Naive thymus-derived CD8-positive, alpha-beta T cell (primary cell): ENCODE measurements at places on chromosomes 5 and 9.

DNA sequence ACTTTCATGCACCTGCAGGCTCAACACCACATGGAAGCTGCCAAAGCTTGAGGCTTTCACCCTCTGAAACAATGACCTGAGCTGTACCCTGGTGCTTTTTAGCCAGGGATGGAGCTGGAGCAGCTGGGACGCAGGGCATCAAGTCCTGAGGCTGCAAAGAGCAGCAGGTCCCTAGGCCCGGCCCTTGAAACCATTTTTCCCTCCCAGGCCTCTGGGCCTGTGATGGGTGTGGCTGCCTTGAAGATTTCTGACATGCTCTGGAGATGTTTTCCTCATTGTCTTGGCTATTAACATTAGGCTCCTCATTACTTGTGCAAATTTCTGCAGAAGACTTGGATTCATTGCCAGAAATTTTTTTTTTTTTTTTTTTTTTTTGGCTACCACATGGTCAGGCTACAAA, 30.3 kb upstream of the GHR start:
- H3K4me1 ChIP-seq, result no peaks in the 10 kb centered on the region
- H3K4me3 ChIP-seq, result no peak overlapping the region
- no peak for DNase-seq
- no peaks in the 10 kb centered on the region for H3K36me3 ChIP-seq
- no peaks in the 10 kb centered on the region for H3K27me3 ChIP-seq

GRCh38 chr9:79621916-79622575, 50.3 kb downstream of the TLE4 start:
- no peaks in the 10 kb centered on the region for H3K27me3 ChIP-seq
- peaks cover 38% of the 10 kb centered on the region for H3K4me1 ChIP-seq
- DNase-seq, result no peak
- H3K27ac ChIP-seq, result no peak overlapping the region

GRCh38 chr5:8633259-8633658, 764.3 kb downstream of the MTRR start:
- no peaks in the 10 kb centered on the region for H3K36me3 ChIP-seq
- no peaks in the 10 kb centered on the region for H3K27me3 ChIP-seq
- no peak for DNase-seq
- no peaks in the 10 kb centered on the region for H3K4me1 ChIP-seq
- H3K4me3 ChIP-seq, result no peak overlapping the region

DNA sequence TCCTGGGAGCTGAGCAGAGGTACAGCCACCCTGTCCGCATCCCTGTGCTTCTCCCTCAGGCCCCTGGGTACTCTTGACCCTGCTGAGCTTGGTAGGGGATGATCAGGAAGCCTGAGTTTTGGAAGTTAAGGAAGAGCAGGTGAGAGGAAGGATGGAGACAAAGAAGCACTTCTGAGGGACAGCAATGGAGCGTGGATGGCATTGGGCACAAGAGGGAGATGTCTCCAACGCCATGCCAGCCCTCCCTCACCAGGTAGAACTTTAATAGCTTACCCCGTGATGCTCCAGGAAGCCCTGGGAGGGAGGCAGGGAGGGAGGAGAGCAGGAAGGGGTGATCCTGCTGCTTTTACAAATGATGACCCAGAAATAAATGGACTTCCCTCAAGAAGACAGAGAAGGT, 29.9 kb upstream of the SMU1 start:
- no peak overlapping the region for H3K4me3 ChIP-seq
- H3K27ac ChIP-seq, result no peak overlapping the region
- H3K27me3 ChIP-seq, result no peaks in the 10 kb centered on the region
- no peak for DNase-seq

DNA sequence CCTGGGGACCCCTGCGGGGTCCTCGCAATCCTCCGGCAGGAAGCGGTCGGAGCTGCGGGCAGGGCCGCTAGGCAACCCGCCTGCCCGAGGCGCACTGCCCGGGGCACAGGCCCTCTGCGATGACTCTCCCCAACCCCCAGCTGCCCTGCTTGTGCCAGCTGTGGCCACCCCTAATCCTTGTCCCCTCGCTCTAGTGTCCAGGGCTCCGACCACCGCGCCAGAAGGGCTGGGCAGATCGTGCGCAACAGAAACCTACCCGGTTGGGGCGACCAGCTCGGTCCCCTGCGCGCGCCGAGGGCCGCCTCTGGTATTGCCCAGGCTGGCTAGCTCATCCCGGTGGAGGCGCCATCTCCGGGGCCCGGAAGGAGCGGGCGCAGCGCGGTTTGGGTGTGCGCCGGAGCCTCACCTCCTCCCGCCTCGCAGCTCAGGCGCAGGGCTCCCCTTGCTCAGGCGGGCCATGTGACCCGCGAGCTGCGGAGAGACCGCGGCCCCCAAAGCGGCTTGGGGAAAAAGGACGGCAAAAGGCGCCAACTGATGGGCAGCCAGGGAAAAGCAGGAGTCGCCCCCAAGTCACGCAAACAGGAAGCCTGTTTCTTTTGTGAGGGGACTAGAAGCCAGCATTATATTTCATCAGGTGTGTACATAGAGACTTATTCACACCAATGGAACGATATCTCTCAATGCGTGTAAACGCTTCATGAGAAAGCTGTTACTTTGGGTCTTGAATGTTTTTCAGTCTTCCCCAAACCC, 46.8 kb upstream of the RNF20 start:
- no peak for DNase-seq
- no peaks in the 10 kb centered on the region for H3K36me3 ChIP-seq
- peaks cover 5% of the 10 kb centered on the region for H3K4me1 ChIP-seq

DNA sequence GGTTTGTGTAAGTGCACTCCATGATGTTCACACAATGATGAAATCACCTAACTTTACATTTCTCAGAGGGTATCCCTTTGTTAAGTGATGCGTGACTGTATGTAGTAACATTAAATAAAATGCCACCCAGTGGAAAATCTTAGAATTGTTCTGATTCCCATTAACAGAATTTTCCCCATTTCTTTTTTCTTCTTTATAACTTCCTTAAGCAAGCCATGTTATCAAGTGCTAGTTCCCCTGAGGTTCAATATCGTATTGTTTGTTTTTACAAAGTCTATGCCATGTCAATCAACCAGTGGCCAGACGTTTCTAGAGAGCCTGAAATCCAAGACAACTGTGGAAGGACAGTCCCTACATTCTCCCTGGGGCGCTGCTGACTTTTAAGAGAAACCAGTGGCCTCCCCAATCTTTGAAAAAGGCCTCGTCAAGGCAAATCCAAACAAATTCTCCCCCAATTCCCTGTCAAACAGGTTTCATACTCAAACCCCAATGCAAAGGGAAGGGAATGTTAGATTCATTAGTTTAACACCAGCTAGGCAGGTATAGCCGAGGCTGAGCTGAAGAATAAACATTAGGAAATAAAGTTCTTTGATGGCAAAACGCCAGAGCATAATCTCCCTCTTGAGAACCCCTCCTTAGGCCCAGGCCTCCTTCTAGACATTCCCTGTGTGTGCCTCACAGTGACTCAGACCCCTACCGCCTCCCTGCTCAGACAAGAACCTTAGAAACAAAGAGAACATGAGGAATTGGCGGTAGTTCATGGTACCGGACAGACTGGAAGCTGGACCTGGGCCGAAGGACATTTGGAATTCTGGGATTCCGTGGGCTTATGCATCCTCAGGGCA, 198.7 kb downstream of the GNA14 start:
- H3K4me3 ChIP-seq, result no peak overlapping the region
- DNase-seq, result no peak
- H3K27me3 ChIP-seq, result peaks cover 3% of the 10 kb centered on the region
- H3K27ac ChIP-seq, result no peak overlapping the region
- H3K4me1 ChIP-seq, result peaks cover 4% of the 10 kb centered on the region

DNA sequence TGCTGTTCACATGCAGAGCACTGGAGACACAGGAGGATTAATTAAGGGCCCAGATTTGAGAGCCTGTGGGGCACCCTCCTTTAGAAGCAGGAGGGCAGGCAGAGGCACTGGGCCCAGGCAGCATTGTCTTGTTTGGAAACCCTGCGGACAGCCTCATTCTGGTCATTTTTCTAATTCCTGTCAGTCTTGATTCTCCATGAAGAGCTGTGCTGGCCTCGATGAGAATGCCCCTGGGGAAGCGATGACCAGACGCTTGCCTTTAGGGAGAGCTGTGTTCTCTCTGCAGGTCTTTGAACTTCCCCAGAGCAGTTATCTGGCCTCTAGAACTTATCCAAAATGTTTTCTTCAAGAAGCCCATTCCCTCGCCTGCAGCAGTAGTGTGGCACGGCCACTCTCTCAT, 117.8 kb upstream of the PTCH1 start:
- no peaks in the 10 kb centered on the region for H3K4me1 ChIP-seq
- no peaks in the 10 kb centered on the region for H3K27me3 ChIP-seq
- H3K27ac ChIP-seq, result no peak overlapping the region
- H3K36me3 ChIP-seq, result no peaks in the 10 kb centered on the region

GRCh38 chr5:53151713-53152458, 42.3 kb upstream of the MOCS2 start:
- H3K4me1 ChIP-seq, result no peaks in the 10 kb centered on the region
- DNase-seq, result no peak
- H3K4me3 ChIP-seq, result no peak overlapping the region

DNA sequence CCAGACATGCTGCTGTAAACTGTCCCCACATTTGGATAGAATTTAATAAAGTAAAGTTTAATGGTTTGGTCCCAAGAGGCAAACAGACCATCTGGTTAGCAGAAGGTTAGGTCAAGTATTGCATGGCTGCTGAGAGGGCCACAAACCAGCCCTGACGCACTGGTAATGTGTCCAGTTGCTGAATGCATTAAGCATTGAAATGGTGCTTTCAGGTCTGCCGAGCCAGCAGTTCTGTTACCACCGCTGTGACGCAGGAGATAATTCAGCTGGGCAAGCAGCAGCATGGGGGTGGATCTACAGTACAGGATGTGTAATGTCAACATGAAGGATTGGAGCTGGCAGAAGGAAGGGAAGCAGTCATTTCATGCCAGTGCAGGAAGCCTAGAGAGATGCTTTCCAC, 16.0 kb downstream of the ZNF462 start:
- no peak overlapping the region for H3K4me3 ChIP-seq
- H3K27me3 ChIP-seq, result no peaks in the 10 kb centered on the region
- H3K4me1 ChIP-seq, result no peaks in the 10 kb centered on the region
- DNase-seq, result no peak
- H3K27ac ChIP-seq, result no peak overlapping the region

DNA sequence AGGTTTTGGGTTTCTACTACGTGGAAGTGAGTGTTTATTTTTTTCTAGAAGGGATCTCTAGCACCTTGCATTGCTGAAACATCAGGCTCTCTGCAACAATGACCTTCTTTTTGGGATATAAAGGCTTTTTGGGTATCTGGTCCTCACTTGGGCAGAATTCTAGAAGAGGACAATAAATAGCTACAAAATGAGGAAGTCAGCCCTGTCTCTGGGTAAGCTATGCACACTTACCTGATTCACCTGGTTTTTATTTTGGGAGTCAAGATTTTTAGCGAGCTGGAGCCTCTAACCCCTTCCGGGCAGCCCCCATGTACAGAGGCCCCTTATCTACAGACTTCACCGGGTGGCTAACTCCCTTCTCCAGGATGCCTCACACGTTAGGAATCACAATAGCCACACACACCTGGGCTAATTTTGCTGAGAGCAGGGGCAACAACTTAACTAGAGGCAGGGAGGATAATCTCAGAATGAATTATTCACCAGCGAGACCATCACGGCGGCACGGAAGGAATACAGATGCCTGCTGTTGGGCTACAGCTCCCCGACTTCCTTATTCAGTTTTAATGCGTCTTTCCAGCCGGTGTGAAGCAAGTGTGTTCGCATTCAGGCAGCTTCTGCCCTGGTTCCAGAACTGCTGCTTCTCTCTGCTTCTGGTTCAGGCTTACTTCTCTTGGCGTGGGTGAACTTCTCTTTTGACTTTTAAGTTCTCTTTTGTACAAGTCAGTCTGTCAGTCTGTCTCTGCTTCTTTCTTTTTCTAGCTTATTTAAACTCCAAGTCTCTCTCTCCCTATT, 341.0 kb upstream of the PANK3 start:
- no peak overlapping the region for H3K4me3 ChIP-seq
- H3K36me3 ChIP-seq, result no peaks in the 10 kb centered on the region
- no peaks in the 10 kb centered on the region for H3K4me1 ChIP-seq
- H3K27me3 ChIP-seq, result peaks cover 26% of the 10 kb centered on the region
- H3K27ac ChIP-seq, result no peak overlapping the region
- no peak for DNase-seq

- no peak for DNase-seq
- no peaks in the 10 kb centered on the region for H3K36me3 ChIP-seq
- no peak overlapping the region for H3K4me3 ChIP-seq
- H3K27me3 ChIP-seq, result no peaks in the 10 kb centered on the region
- H3K4me1 ChIP-seq, result no peaks in the 10 kb centered on the region
Measured at GRCh38 chr9:75054368-75055001, 26.4 kb upstream of the CARNMT1 start.

DNA sequence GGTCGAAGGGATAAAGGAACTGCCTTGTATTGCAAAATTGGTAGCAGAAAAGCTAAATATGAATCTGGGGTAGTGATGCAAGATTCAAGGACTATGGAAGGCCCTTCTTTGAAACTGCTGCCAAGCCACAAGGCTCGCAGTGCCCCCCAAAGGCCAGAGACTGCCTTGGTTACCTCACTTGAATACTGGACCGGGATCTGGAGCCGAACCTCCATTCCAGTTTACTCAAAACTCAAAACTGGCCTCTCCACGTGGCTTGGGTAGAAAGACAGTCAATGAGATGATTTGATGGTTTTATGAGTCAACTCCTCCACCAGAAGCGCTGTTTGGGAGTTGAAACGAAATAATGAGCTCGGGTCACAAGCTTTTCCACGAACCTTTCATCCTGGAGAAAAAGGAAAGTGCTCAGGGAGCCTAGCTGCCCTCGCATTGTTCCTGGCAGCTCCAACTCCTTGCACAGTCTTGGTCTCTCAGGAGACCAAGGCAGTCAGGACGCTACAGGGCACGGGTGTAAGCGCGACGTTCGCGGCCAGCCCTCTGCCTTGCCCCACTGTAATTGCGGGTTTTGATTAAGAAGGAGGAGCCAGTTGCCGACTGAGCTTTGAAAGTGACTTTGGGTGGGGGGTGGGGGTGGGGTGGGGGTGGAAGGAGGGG, 2.8 kb downstream of the ST8SIA4 start:
- peak; percentile 17 for DNase-seq
- H3K36me3 ChIP-seq, result no peaks in the 10 kb centered on the region
- H3K4me1 ChIP-seq, result peaks cover 71% of the 10 kb centered on the region
- peak overlapping the region; percentile 96 for H3K4me3 ChIP-seq

GRCh38 chr9:89839449-89839848, 234.6 kb downstream of the GADD45G start:
- peaks cover 3% of the 10 kb centered on the region for H3K4me1 ChIP-seq
- H3K4me3 ChIP-seq, result no peak overlapping the region
- H3K27me3 ChIP-seq, result no peaks in the 10 kb centered on the region
- no peak for DNase-seq

DNA sequence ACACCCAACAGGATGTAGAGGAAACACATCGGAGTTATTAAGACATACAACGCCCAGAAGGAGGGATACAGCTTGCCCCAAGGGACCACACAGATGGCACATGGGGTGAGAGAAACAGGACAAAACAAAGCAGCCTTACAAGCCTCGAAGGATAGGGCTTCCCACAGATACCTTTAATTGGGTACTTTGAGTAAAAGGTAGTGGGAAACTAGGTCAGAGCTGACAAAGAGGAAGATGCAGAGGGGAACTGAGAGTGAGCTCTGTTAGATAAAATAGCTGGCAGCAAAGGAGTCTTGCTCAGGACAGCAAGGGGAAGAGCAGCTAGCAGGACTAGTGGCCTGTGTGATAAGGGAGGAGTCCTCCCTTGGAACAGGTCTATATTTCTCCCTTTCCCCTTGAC, 48.2 kb downstream of the OTP start:
- H3K27me3 ChIP-seq, result peaks cover 51% of the 10 kb centered on the region
- no peaks in the 10 kb centered on the region for H3K4me1 ChIP-seq
- no peak overlapping the region for H3K27ac ChIP-seq
- no peak for DNase-seq

- H3K27ac ChIP-seq, result no peak overlapping the region
- no peaks in the 10 kb centered on the region for H3K27me3 ChIP-seq
- no peaks in the 10 kb centered on the region for H3K36me3 ChIP-seq
- H3K4me1 ChIP-seq, result no peaks in the 10 kb centered on the region
- no peak for DNase-seq
- no peak overlapping the region for H3K4me3 ChIP-seq
Measured at GRCh38 chr5:8729437-8729836, 816.4 kb downstream of the SEMA5A start.
